ENCODE measurements at places on chromosomes 2 and 18.
A peak's percentile ranks its signal among the peaks of the same experiment; 100 is the strongest.

GRCh38 chr2:136994793-136995192, 229.4 kb downstream of the THSD7B start:
- DNase-seq, result no peak

DNA sequence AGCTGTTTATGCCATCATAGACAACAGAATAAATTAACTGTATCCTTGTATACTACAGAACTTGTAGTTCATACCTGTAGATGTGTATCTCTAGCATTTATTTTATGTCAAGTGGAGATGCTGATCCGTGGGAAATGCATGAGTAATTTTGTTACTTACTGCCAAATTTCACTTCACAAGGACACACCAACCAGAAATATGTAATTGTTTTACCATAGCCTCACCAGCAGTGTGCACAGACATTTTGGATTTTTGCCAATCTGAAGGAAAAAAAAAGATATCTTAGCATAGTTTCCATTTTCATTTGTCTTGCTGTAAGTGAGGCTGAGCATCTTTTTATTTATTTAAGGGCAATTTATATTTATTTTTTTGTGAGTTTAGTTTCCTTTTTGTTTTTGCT, 265.1 kb upstream of the OSR1 start:
- DNase-seq, result no peak

DNA sequence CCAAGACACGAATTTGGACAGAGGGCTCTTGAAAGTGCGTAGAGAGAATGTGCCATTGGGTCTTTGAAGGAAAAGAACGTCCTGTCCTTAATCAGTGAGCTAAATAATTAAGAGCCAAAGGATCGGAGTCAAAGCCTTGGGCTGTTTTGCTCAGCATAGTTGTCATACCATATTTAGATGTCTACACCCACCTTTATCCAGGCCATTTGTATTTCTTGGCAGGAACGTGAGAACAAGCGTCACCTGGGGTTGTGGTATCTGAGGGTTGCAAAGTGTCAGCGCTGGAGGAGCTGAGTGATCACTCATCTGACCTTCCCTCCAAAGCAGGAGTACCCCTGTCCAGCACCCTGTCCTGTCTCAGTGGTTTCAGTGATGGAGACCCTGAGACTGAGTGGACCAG, 4.5 kb downstream of the LPIN1 start:
- DNase-seq, result no peak

- DNase-seq, result no peak
Measured at GRCh38 chr2:20433249-20433648, 13.6 kb upstream of the RHOB start.

- DNase-seq, result no peak
Measured at GRCh38 chr2:47704287-47704686, 78.7 kb upstream of the MSH6 start.

DNA sequence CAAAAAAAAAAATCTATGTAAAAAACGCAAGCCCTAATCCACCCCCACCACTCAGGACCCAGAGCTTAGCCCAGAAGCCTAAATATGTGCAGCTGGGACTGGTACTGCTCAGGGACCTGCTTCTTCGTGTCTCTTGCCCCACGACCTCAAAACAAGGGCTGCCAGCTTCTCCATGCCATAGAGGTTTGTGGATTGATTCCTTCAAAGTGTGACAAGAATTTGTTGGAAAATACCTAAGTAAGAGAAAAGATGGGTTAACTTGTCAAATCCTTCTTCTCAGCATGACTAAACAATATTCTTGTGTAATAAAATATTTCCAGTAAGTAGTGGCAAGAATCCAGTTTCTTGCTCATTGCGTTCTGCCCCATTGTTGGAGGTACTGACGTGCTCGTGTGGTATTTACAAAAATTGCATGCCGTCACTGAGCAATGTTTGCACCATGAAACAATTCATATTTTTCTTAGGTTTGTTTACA, 825 bp upstream of the SCYGR1 start:
- DNase-seq, result no peak

DNA sequence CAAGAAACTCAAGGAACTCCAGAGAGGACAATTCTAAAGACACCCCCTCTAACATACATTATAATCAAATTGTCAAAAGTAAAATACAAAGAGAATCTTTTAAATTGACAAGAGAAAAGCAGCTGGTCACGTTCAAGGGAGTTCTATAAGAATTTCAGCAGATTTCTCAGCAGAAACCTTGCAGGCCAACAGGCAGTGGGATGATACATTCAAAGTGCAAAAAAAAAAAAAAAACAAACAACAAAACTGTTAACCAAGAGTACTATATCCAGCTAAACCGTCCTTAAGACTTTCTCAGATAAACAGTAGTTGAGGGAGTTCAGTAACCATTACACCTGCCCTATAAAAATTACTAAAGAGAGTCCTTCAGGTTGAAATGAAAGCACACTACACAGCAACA, 33.9 kb downstream of the CCDC138 start:
- DNase-seq, result no peak

- no peak for DNase-seq
Measured at GRCh38 chr2:64924170-64924934, 64.8 kb upstream of the SLC1A4 start.

DNA sequence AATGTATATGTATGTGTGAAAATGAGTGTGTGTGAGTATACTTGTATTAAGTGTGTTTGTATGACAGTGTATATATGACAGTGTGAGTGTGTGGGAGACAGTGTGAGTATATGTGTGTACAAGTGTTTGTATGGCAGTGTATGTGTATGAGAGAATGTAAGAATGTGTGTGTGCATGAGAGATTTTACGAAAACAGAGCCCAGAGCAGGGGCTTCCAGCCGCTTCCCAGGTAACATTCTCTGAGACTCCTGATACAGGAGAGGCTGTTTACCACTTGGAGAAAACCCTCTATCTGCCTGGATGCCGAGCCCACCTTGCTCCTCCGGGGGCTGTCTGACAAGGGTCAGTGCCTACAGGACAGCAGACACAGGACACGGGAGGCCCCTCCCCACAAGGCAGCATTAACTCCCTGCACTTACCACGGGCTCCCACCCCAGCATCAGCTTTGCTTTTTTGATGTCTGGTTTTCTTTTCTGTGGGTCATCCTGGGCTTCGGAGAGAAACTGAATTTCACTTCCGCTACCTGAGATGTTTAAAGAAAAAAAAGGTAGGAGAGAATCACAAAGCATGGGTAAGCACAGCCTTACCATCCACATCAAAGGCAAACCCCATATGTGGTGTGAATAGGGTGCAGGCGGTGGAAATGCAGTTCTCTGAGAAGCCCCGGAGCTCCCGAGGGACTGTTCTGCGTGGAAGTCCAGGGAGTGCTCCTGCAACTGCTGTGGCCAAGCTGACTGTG, 97.6 kb downstream of the UXS1 start:
- DNase-seq, result no peak

GRCh38 chr18:23330423-23330822, 122.7 kb upstream of the RIOK3 start:
- no peak for DNase-seq

- no peak for DNase-seq
Measured at GRCh38 chr2:137508739-137509384, 455.4 kb upstream of the HNMT start.

DNA sequence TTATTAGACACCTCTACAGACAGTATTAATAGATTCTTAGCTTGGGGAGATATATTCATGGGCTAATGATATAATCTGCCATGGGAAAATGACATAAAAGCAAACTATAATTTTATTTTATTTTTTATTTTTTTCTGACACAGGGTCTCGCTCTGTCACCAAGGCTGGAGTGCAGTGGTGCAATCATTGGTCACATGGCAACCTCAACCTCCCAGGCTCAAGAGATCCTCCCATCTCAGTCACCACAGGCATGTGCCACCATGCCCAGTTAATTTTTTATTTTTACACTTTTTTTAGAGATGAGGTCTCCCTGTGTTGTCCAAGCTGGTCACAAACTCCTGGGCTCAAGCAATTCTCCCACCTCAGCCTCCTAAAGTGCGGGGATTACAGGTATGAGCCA, 39.3 kb downstream of the RTN4 start:
- no peak for DNase-seq

GRCh38 chr2:160515120-160515519, 21.5 kb upstream of the RBMS1 start:
- DNase-seq, result no peak

DNA sequence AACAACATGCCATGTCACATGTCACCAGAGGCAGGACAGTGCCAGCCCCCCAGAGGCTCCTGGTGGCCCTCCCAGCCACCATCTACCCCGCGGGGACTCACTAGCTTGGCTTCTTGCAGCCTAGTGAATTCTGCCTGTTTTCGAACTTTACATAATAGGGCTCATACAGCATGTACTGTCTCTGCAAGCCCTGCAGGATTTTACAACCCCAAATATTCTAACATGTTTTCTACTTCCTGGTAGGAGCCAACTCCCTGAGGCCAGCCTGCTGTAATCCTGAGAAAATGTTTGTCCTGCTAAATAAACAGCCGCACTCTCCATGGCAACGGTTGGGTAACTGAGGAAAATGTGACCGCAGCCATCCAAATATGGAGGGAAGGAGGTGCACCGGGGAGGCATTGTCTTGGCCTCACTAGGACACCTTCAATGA, 2.7 kb downstream of the PER2 start:
- peak; percentile 27 for DNase-seq

DNA sequence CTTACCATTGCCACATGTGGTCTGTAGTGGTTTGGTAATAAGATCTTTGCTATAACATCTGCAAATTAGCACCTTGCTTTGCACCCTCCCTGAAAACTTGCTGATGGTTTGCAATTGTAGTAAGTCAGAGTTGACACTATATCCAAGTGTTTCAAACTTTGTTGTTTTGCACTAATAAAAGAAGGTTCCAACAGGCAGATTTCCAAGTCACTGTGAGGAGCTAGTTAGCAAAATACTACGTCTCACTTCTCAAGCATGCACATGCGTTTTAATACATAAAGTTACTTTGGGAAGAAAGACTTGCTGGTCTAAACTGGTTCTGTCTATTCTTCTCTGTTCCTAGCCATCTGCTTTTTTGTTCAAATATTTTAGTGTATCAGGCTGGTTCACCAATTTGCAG, 103.7 kb upstream of the ZNF521 start:
- no peak for DNase-seq

DNA sequence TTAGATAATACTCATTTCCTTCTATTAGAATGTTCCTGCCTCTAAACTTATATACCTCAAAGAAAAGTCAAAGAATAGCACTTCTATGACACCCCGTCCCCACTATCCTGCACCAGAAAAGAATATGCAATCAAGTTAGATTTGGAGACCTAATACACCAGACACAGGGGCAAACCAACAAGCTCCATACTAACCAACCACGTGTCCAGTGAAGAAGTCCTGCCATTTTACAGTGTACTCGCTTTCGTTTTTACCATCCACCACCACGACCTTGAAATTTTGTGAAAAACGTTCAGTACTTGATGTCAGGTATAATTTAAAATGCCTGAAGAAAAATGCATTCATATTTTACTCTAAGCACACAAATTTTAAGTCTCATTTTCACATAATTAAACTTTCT, 19.1 kb downstream of the ADAM17 start:
- no peak for DNase-seq

DNA sequence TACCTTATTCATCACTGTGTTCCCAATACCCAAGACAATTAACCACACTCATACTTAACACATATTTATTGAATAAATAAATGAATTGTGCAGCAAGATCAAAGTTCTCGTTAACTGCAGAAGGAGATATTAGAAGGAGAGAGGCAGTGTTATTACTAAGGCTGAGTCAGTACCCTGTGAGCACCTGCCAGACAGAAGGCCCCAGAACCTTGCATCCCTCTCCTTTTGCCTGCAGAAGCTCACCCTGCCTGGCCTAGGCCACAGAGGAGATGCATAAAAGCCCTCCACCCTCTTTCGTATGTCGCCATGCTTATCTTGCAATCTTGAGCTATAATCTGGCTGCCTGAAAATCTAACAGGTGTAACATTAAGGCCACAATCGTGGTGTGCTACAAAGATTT, 20.5 kb upstream of the RNF149 start:
- no peak for DNase-seq

DNA sequence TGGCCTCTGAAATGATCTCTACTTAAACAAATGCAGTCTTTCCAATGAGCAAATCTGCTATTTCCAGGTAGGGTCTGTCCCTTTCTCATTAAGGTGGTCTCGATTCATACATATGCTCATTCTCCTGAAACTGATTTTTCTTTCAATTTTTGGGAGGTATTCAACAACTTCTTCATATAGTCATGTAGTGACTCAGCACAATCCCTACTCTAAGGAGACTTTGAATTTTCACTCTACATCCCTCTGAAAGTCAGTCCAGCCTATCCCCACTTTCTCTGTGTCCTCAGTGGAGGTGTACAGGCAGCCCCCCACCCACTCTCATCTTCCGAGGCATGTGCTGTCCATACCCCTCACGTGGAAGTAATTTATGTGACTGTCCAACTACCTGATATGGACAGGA, 99.9 kb upstream of the ACAA2 start:
- DNase-seq, result no peak

- no peak for DNase-seq
Measured at GRCh38 chr2:223027442-223027841, 24.5 kb upstream of the KCNE4 start.

DNA sequence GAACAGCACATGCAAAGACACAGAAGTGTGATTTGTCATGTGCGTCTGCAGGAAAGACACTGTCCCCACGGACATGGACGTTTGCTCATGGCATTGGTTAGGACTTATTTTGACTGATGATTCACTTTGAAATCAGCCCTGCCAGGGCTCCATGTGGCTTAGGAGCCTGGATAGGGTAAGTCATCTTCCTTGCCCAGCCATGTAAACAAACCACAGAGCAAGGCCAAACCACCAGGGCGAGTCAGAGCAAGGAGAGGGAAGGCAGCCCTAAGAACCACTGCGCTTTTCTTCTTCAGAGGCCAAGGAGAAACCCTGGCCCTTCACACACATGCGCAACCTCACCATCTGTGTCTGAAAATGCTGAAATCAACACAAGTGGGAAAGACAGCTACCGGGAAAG, 88.8 kb downstream of the GFPT1 start:
- no peak for DNase-seq

DNA sequence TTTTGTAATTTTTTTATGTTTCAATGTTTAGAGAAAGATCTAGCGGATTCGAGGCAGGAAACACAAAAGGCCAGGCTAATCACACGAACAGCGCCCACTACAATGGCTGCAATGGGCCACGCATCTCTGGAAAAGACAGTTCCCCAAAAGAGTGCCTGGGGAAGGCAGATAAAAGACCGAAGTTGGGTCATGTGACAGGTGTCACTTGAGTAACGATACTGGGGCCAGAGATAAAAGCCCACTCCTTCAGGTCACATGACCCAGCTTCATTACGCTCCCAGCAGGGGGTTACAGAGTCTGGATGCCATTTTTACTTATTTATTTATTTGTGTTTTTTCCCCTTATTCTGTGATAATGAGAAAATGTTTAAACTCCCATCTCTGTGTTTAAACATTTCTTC, 95.4 kb downstream of the CDK15 start:
- no peak for DNase-seq

DNA sequence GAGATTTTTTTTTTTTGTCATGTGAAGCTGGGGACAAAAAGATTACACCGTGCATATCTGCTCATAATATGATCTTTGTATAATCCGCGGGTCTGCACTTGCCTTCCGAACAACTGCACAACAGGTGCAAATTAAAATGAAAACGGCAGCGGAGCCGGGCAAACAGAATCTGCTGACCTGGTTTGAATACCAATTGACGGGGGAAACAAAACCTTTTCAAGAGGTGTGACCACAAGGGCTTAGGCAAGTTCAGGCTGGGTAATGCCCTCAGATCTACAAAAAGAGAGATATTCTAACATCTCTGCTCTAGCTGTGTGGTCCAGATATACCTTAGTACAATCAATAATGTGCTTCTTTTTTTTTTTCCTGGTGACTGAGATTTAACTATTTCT, 88.5 kb downstream of the ZEB2 start:
- no peak for DNase-seq
